Daoy (cell line): ENCODE measurements at places on chromosomes 1 and 21. TPM values are rescaled to one million over a fixed set of nuclear protein-coding genes. Genes with fewer than 3 reads are reported as not detected.

The TRIM17 gene
- not detected in 2 replicates for total RNA-seq

GRCh38 chr21:41032541-41032940 is 135.4 kb upstream of the BACE2 start:
- no peak for DNase-seq

GRCh38 chr1:109786531-109787021 is 22.9 kb upstream of the EPS8L3 start:
- peak; percentile 49 for DNase-seq

GRCh38 chr1:156727492-156727891 is 777 bp upstream of the METTL25B start:
- no peak for DNase-seq

- DNase-seq = no peak
These were observed 166.1 kb downstream of the HIVEP3 start for GRCh38 chr1:41752514-41753170.

- DNase-seq = peak; percentile 59
These were observed 9.1 kb downstream of the LAMC2 start for GRCh38 chr1:183195142-183195574.

The ADORA1 gene
- total RNA-seq = 0.89 and 2.7 TPM in 2 replicates

DNA sequence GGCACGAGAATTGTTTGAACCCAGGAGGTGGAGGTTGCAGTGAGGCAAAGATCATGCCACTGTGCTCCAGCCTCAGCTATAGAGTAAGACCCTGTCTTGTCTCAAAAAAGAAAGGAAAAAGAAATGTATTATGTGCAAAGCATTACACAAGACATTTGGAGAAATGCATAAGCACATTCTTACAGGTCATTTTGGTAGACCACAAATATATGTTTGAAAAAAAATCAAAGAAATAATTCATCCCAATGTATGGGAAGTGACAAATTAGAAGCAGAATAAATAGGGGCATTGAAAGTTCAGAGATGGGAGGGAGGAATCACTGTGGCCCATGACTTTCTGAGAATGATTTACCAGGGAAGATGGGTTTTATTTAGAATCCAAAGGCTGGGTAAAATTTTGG is 283.5 kb upstream of the ADAMTS5 start:
- DNase-seq = no peak

DNA sequence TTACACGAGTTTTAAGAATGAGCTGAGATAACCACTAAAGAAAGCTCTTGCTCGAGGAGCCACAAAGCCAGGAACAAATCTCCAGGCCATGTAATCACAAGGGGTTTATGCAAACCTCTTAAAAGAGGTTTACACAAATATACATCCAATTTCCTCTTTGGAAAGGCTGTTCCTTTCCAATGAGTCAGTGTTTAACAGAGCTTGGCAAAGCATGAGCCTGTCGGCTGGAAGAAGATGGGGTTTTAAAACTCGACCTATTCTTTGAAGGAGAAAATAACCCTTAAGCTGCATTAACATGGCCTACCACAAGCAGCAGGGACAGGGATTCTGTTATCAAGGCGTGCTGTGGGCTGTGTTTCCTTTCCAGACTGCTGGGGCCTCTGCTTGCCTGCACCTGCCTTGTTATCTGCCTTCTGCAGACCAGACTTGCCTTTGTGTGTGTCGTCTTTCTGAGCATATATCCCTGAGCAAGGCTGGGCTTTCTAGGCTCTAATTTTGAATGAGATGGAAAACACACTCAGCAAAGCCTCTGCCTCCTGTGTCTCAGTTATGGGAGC is 40.6 kb upstream of the CYP2J2 start:
- DNase-seq = peak; percentile 49

DNA sequence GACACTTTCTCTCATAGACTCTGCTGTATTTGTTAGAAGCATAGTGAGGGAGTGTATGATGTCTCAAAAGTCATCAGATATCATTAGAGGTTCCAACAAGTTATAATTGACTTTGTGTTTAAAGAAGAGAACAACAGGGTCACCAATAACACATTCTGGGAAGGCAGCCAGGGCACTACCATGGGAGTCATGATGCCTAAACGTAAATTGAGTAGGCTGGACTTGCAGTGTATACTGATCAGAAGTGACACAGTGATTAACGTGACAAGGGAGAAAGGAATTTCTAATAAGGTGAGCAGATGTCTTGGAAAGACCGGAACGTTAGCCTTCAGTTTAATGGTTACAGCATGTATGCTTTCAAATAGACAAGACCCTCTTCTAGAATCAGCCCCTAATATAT is 973.2 kb downstream of the NCAM2 start:
- no peak for DNase-seq

DNA sequence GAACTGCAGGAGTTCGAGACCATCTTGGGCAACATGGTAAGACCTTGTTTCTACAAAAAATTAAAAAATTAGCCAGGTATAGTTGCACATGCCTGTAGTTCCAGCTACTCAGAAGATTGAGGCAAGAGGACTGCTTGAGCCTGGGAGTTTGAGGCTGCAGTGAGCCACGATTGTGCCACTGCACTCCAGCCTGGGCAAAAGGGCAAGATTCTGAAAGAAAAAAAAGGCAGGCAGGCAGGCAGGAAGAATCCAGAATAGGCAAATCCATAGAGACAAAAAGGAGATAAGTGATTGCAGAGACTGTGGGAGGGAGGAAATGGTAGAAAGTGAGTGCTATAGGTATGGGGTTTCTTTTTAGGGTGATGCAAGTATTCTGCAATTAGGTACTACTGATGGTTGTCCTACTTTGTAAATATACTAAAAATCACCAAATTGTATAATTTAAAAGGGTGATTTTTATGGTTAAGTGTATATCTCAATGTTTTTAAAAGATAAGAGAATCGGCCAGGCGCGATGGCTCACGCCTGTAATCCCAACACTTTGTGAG is 29.4 kb downstream of the ZZZ3 start:
- DNase-seq = no peak

- no peak for DNase-seq
These were observed 113.7 kb downstream of the RGL1 start for GRCh38 chr1:183918589-183918988.

DNA sequence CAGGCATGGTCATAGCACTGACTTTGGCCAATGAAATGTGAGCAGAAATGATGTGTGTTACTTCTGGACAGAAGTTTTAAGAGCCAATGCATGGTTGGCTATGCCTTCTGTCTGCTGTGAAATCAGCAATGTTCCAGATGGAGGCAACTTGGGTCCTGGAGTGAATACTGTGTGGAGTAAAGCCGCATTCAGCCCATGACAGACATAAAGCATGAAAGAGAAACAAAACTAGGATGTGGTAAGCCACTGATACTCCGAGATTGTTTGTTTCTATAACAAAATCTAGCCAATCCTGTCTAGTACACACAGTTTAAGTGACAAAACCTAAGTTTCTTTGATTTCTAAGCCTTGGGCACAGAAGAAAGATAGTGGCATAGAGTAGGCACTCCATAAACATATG is 47.1 kb upstream of the ARHGAP29 start:
- DNase-seq = peak; percentile 45

DNA sequence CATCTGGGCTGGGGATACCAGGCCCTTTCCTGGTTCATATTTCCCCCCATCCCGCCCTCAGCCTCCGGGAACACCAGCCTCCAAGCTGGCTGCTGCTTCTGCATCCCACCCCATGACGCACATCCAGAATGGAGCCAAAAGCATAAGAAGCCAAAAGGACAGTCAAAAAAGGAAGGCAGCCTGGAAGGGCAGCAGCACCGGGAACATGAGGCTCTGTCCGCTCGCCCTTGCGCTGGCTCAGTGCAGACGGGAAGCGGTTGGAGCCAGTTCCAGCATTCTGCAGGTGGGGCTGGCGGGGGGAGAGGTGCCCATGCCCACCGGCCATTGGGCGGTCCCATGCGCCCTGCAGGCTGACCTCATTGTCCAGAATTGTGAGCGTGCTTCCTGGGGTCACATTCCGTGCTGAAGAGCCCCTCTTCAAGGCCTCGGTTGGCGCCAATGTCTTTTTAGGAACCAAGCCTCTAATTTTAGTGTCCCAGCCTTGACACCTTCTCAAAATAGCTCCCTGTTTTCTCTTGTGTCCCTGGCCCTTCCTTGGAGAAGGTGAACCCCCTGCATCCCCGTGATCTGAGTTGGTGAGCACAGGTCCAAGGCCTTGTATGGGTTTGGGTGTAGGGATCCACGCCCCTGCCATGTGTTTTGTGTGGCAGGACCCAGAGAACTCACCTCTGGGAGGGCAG is 28.4 kb upstream of the NPPB start:
- no peak for DNase-seq

DNA sequence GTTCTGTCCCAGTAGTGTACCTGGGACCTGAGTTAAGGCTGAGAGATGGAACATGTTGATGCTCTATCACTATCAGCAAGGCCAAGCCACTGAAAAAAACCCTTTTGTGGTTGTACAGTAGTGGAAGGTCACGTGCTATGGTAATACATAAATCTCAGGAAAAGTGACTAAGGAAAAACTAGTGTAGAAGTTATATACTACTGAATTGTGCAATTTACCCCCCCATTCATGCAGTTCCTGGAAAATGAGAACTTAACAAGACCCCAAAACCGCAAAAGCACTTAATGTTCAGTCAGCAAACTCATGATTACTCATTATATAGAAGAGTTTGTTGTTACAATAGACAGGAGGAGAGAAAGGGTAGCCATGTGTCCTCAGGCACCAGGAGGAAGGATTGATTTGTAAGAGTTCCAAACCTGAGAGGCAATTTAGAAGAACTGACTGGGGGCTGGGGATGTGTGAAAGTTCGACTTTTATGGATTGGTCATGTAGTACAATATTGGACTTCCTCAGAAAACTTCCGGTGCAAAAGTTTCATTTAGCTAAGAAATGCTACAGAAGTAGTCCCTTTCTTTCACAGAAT is 91.6 kb downstream of the RGL1 start:
- DNase-seq = peak; percentile 65

DNA sequence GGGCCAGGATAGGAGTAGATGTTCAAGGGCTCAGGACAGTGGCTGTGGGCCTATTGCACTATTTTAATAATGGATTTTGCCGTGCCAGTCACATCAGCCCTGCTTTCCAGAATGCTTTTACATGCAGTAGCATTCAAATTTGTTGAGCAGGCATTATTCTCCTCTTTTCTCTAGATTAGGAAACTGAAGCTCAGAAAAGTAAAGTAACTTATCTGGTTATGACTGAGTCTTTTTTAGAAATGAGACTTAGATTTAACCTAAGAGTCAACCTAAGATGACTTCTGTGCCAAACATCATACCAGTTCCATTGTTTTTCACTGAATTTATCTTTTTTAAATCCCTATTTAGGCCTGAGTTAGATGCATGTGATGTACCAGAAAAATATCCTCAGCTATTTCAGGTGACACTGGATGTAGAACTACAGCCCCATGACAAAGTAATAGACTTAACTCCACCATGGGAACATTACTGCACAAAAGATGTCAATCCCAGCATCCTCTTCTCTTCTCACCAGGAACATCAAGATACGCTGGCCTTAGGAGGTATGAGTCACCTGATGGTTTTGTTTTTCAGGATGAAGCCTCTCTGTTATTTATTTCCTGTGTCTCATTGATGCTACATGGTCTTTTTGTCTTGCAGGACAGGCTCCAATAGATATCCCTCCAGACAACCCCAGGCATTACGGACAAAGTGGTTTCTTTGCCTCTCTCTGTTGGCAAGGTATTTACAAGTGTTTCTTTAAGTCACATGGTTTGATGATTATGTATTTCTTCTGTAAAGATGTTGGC is 31.4 kb upstream of the LEPR start:
- DNase-seq = no peak

GRCh38 chr1:208538587-208538986 is 294.4 kb upstream of the PLXNA2 start:
- DNase-seq = no peak

DNA sequence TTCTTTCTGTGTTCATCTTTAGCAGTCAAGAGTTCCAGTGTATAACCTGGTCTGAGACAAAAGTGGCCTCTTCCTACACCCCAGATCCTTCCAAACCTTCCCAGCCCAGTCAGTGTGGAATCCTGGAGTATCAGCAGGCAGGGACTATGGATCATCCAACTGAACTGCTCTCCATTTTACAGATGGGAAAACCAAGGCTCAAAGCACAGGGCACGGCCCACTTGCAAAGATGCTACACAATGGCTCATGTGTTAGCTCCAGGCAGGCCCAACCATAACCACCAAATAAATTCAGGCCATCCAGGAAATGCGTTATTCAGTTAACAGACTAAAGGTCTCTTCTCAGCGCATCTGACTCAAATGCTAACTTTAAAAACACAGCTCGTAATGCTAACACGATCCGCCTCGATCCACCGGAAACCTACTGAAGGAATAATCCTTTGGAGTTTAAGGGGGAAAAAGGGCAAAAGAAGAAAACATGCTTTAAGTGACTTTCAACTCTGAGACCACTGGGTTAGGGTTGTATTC is 7.1 kb downstream of the GLIS1 start:
- DNase-seq = peak; percentile 75

DNA sequence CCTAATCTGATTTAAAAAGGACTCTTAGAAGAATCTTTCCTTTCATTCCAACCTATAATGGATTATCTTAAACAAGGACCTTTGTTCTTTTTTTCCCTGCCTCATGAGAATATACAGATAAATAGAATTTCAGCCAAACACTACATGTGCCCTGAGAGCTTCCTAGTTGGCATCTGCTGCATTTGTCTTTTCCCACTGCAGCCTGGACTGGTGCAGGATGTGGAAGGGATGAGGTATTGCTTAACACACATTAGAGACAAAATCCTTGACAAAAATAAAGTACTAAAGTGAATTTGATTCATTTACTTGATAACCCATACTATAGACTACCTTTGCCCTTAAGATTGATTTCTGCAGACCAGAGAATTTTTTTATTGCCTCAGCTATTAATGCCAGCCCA is 59.5 kb downstream of the PALMD start:
- DNase-seq = no peak

- no peak for DNase-seq
These were observed 41.3 kb upstream of the TNFSF4 start for GRCh38 chr1:173248247-173248940.

DNA sequence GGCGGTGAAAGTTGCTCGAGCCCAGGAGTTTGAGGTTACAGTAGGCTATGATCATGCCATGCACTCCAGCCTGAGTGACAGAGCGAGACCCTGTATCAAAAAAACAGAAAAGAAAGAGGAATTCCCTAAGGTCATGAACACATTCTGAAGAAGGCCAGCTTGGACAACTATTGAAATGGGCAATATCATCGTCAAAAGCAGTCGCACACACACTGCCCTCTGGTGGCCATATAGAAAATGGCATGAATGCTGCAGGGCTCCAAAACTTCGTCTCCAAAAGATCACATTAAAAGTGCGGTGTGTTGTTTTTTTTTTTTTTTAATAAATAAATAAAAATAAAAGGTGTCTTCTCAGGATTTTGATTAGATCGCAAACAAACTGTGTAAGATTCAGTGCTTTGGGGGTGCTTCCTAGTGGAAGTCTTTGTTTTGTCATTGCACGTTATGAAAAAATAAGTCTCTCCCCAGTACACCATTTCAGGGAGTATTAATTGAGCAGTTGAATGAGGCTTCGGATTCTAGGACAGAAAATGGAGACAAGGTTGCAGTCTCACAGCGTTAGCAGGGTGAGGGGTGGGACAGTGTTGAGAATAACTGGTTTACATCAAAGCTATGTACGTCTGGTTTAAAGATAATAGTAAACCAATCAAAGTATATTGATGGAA is 87.5 kb upstream of the FMN2 start:
- DNase-seq = peak; percentile 34
